Calu3 (cell line): ENCODE measurements at places on chromosomes 16 and 17.

- peak; percentile 40 for DNase-seq
These were observed 2.2 kb upstream of the UQCRC2 start for GRCh38 chr16:21950782-21951521.

DNA sequence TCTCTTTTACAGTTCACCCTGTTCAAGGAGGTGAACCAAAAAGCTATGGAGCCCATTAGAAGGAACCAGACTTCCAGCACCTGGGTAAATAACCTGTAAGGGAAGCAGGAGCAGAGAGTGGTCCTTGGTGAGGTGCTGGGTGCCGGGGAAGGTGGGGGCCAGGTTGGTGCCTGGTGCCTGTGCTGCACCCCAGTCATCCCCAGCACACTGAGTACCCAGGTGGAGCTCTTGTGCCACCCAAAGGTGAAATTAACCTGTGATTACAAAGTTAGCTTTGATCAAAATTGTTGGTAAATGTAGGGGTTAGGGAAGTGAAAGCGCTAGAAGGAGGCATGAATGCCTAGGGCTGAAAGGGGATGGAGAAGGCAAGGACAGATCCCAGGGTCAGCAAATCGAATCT lies 58.6 kb downstream of the CDRT4 start:
- DNase-seq: no peak

DNA sequence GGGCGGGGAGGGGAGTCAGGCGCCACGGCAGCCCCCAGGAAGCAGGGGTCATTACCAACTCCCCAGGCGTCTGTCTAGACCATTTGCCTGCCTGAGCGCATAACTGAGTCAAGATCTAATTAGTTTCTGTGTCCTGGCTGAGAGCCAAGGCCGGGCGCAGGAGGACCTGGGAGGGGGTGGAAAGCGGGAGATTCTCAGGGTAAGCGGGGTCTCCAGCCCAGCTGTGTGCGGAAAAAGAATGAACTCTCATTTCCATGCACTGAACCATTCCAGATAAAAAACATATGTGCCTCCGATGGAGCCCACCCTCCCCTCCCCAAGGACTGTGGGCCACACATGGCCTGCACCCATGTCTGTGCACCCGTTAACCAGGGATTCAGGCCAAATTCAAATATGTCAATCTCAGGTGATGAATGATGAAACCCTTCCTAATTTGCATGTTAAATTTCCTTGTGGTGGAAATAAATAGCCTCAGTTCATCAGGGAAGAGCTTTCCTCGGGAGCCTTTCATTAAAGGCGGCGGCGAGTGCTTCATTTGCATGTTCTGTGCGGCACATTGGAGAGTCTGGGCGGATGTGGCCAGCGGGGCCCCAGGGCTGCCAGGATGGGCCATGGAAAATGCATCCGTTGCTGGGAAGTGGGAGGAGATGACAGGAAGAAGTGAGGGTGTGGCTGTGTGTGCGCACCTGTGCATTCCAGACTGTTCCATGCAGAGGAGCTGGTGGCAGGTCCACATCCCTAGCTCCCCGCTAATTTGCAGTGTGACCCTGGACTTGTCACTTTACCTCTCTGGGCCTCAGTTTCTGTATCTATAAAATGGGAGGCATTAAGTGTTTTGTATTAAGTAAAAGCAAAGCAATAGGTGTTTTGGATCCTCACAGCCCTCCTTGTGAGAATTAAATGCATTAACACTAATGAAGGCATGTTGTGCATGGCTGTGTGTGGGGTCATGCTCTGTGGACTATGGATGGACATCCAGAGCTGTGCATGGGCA lies 151.1 kb downstream of the SDK2 start:
- DNase-seq: no peak

GRCh38 chr16:56424791-56425438 lies 430 bp downstream of the AMFR start:
- DNase-seq: peak; percentile 40

GRCh38 chr16:11356573-11357331 lies 11.5 kb downstream of the RMI2 start:
- DNase-seq: peak; percentile 71

- DNase-seq: peak; percentile 83
These were observed 8.9 kb downstream of the CALB2 start for GRCh38 chr16:71367241-71367976.

GRCh38 chr16:17802571-17802970 lies 331.8 kb upstream of the XYLT1 start:
- DNase-seq: no peak

- DNase-seq: no peak
These were observed 1.0 kb upstream of the RHOT1 start for GRCh38 chr17:32141258-32141657.

DNA sequence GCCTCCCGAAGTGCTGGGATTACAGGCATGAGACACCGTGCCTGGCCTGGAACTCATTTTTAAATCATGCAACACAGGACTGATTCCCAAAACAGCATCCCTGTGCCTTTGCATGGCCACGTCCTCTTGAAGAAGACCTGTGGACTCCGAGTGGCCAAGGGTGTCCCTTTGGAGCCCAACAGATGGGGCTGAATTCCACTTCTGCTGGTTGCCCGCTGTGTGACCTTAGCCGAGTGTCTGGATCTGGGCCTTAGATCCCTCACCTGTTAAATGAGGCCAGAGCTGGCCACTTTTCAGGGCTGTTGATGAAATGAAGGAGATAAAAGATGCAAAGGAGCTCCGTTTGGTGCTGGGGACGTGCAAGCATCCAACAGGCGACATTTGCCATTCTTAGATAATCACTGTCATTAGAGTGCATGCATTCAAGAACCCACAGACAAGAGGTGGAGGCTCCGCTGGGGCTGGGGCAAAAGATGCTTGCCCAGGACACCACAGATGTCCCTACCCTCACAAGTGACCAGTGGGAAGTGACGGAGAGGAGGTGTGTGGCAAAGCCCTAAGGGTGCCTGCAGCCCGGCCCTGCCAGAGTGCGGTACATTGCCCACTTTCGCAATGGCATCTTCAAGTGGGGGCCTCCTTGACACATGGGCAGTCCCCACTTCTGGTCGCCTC lies 354.1 kb upstream of the TNRC6C start:
- DNase-seq: no peak

- DNase-seq: peak; percentile 43
These were observed 39.6 kb upstream of the USP7 start for GRCh38 chr16:9003322-9003721.

GRCh38 chr17:75754378-75755204 lies 10.4 kb downstream of the GALK1 start:
- DNase-seq: no peak

DNA sequence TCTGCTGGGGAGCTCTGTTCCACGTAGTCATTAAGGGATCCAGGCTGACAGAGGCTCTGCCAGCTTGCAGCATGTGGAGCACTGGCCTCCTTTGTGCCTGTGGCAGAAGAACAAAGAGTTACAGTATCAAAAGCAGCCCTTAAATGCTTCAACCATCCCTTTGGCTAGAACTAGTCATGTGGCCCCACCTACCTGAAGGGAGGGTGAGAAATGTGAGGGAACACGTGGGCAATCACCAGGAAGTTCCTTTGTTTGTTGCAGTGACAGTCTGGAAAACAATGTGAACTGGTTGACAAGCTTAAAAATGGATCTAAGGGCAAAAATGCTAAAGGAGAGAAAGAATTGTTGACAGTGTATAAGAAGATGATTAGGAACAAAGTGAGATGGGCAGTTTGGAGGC lies 290.4 kb upstream of the HSBP1 start:
- no peak for DNase-seq

DNA sequence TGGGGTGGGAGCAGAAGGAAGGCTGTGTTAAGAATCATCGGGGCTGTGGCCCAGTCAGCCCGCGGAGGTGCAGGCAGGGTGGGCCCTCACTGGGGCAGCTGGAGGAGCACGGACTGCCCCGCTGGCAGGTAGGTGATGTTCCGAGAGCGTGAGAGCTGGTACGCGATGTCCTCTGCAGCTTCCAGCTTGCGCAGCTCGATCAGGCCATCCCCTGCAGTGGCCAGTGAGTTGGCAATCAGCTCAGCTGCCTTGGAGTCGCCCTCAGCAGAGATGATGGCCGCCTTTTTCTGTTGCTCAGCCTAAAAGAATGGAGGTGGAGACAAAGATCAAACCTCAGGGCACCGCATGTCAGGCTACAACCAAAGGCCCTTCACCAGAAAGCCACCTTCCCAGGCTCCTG lies 9.8 kb downstream of the PHB1 start:
- no peak for DNase-seq

GRCh38 chr17:81576621-81577277 lies 24.6 kb upstream of the FAAP100 start:
- DNase-seq: peak; percentile 60

GRCh38 chr16:59385959-59386358 lies 651.8 kb upstream of the GOT2 start:
- no peak for DNase-seq

- DNase-seq: no peak
These were observed 173.0 kb downstream of the FOXL1 start for GRCh38 chr16:86751076-86752030.

DNA sequence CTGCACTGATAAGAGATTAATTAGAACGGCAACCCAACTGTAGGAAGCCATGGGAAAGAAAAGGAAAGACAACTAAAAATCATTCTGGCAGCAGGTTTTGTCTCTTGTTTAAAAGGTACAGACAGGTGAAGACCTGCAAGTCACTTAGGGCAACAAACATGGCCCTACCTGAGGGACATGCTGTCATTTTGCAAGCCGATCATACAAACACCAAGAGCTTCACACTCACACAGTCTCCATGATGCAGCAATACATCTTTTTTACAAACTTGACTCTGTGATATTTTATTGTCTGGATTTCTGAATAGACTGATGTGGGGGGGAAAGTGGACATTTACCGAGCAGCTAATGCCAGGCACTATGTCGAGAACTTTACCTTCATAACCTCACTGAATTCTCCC lies 101.8 kb downstream of the PARN start:
- DNase-seq: no peak

DNA sequence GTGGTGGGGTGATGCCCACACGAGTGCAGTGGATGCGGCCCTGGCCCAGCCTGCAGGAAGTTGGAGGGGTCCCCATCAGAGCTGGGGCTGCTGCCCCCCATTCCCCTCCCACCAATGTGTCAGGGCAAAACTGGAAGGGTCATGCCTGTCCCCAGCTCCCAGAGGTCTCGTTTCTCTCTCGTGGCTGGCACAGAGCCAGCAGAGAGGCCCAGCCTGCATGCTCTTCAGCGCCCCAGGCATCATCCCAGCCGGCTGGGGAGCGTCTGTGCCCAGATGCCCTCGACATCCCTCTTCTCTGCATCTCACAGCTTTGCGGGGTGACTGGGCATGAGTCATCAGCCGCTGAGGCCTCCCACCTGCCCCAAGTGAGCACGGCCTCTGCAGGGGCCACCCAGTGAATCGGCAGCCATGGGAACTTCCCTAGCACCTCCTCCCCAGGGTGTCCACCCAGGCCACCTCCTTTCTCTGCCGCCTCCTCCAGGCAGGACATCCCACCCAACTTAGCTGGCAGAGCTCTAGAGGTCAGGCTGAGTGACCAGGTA lies 9.8 kb upstream of the CSNK1D start:
- DNase-seq: peak; percentile 55

DNA sequence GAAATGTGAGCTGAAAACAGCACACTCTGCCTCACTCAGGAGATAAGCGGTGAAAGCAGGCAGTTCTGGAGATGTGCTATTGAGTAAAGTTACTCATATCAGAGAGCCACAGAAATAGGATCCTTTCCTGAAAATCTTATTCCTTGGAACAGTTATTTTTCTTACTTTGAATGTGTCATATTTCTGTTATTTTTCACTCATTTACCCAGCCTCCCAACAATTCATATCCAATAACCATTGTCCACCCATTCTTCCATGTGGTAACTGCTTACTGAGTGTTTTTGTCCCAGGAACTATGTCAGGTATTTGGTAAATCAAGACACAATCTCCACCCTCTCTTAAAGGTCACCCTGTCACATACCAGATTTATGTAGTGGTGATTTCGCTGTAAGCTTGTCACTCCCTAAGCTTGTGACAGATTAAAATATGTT lies 144.9 kb downstream of the PARN start:
- DNase-seq: no peak

GRCh38 chr17:83109386-83109785 lies 30.0 kb downstream of the METRNL start:
- no peak for DNase-seq

- DNase-seq: no peak
These were observed 53.6 kb downstream of the ABAT start for GRCh38 chr16:8727857-8728618.

DNA sequence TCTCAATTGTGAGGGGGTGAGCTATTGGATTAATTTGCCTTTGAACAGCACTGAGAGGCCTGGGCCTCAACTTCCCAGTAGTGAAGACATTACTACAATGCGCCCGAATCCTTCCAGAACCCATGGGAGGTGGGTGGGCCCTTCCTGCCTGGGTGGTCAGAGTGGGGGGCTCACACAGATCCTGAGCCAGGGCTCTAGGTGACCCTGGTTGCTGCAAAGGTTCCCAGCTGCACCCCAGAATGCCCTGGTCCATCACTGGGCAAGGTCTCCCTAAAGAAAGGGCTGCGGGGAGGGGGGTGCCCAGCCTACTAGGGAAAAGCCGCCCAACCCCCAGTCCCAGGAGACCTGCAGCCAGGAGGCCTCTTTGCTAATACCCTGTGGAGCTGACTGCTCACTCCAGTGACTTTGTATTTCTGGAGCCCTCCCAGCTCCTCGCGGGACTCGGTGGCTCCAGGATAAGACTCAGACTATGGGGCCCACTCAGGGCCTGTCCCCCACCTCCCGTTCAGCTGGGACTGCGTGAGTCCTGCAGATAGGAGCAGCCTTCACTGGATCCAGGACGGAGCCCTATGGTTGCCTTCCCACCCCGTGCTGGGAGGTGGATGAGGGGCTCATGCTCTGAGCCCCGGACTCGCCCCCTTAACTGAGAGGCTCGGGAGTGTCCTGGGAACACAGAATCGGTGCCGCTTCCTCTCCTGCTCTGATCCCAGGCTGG lies 40.2 kb downstream of the SLC7A5 start:
- no peak for DNase-seq

GRCh38 chr17:68459037-68459639 lies 1.8 kb upstream of the WIPI1 start:
- DNase-seq: no peak

DNA sequence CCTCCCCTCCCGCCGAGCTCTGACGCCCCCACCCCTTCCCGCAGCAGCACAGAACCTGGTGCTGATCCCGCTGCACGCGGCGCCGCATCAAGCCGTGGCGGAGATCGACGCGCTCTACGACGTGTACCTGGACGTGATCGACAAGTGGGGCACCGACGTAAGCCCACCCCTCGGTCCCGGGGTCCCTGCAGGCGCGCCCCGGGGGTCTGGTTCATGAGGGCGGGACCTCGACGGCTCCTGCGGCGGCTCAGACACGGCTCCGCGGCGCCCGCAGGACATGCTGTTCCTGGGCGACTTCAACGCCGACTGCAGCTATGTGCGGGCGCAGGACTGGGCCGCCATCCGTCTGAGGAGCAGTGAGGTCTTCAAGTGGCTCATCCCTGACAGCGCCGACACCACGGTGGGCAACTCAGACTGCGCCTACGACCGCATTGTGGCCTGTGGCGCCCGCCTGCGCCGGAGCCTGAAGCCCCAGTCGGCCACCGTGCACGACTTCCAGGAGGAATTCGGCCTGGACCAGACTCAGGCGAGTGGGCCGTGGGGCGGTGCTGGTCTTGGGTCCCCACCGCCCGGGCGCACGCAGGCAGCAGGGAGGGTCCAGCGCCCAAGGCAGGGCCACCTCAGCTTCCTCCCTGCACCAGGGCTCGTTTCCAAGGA lies 1.4 kb downstream of the DNASE1L2 start:
- DNase-seq: no peak
